GM23248 (cell line): ENCODE measurements at places on chromosomes 1 and 21.

GRCh38 chr1:217240656-217241055 lies 390.2 kb downstream of the GPATCH2 start:
- no peak for DNase-seq

DNA sequence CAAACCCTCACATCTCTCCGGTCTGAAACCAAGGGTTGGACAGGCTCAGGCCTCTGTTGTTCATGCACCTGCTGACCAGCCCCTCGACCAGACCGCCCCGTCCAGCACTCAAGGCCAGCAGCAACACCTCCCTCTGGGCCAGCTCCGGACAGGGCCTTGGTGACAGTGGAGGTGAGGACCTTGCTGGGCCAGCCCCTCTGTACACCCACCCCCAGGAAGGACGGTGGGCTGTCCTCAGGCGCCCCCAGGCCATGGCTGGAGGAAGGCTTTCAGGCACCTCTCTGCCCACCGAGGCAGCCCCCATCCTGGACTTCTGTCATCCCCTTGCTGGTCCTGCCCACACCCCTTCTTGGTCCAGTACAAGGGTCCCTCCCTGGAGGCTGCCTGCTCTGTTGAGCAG lies 48.6 kb downstream of the MEGF6 start:
- no peak for DNase-seq

DNA sequence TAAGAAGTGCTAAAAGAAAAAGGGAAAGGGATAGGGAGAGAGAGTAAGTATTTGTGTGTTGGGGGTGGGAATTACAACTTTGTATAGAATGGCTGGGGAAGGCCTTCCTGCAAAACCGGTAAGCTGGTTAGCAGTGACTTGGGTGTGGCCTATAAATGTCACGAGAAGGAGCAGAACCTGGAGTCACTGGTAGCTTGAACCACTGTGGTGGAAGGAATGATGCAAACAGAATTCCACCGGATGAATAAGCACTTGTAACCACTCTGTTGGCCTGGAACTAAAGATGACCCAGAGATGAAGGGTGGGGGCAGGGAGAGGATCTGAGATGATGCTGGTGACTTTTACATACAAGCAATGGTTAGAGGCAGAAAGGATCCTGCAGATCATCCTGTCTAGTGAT lies 8.9 kb downstream of the XKR8 start:
- peak; percentile 97 for DNase-seq

GRCh38 chr21:35593000-35593502 lies 467.3 kb downstream of the SETD4 start:
- peak; percentile 57 for DNase-seq

GRCh38 chr21:45421071-45421845 lies 16.3 kb downstream of the COL18A1 start:
- no peak for DNase-seq

- no peak for DNase-seq
Measured at GRCh38 chr1:182703539-182703938, 19.2 kb upstream of the RGS8 start.

GRCh38 chr1:234535763-234536515 lies 57.0 kb upstream of the TARBP1 start:
- peak; percentile 68 for DNase-seq

GRCh38 chr21:46062471-46063211 lies 35.3 kb upstream of the COL6A2 start:
- peak; percentile 43 for DNase-seq

DNA sequence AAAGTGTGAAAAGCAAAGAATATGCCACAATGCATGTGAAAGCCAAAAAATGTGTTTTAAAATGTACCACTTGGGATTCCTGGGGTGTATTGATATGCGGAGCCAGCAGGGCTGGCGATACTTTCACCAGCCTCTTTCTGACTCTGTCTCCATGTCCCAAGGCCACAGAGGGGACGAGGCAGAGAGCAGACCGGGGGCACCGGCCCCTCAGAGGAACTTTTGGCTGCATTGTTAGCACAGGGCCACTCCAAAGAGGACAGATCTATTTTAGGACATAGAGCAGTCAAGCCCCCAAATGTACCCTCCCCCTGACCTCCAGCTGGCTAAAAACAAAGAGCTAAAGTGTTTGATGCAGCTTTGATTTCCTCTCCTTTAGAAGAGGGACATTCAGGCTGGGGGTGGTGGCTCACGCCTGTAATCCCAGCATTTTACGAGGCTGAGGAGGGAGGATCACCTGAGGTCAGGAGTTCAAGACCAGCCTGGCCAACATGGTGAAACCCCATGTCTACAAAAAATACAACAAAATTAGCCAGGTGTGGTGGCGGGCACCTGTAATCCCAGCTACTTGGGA lies 25.6 kb upstream of the ZNF436 start:
- DNase-seq, result no peak

- DNase-seq, result no peak
Measured at GRCh38 chr1:107817935-107818334, 147.0 kb downstream of the VAV3 start.

GRCh38 chr1:55480029-55480795 lies 265.0 kb upstream of the USP24 start:
- DNase-seq, result no peak

GRCh38 chr1:45393718-45394302 lies 53.6 kb upstream of the MUTYH start:
- no peak for DNase-seq

DNA sequence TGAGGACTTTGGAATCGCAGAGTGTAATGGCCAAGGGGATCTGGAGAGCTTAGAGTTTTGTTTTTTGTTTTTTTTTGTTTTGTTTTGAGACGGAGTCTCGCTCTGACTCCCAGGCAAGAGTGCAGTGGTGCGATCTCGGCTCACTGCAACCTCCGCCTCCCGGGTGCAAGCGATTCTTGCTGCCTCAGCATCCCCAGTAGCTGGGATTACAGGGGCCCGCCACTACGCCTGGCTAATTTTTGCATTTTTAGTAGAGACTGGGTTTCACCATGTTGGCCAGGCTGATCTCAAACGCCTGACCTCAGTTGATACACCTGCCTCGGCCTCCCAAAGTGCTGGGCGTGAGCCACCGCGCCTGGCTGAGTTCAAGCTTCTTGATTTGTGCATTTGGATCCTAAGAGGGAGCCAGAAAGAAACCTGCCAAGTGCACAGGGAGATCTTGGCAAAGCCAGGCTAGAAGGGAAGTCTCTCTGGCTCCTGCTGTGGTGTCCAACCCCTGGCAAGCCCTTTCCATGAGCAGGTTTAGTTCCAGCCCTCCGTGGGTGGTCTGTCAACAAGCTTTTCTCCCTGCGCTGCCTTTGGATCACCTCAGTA lies 852 bp downstream of the FAAH start:
- DNase-seq, result no peak

DNA sequence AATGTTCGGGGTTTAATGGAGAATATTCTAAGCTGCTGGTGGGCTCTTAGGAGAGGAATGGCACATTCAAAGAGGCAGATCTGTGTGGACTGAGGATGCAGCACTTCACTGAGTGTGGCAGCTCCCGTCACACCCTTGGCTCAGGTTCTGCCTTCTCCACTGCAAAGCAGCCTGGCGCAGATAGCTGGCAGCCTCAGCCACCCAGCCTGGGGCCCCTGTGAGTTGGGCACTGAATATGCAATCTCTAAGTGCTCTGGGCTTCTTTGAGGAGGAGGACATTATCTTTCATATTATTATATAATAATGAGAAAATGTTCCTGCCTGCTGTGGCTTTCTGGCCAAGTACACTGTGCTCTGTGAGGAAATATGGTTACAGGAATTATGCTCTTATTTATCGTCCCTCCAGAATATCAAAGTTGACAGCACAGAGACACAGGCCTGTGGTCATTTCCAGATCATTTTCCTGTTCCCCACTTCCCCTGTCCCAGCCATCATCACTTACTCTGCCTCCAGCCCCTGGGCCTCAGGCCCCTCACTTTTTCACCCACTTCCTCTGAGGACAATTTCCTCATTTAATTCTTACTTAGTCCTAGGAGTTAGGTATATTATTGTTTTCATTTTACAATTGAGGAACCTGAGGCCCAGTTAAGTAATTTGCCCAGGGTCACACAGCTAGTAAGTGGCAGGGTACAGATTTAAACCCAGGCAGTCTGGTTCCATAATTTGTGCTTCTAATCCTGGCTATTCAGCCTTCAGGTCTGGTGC lies 53.6 kb downstream of the MAB21L3 start:
- peak; percentile 27 for DNase-seq

GRCh38 chr1:83619170-83619896 lies 379.6 kb downstream of the TTLL7 start:
- no peak for DNase-seq

GRCh38 chr1:54381524-54381923 lies 24.7 kb downstream of the SSBP3 start:
- no peak for DNase-seq

DNA sequence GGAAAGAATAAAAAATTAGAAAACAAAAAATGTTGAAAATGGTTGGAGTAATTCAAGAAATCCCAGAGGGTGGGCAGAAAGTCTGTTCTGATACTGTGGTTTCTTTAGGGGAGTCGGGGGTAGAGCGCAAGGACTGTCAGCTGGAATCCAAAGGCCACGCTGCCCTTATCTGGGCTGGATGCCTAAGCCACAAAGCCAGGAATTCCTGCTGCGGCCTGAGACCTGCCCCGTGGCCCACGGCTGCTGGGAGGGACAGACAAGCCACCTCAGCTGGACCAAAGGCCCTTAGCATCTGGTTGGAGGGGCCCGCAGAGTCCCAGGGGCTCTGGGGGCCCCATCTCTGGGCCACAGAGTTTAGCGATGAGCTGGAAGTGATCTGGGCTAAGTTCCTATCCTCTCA lies 60.2 kb downstream of the DMRTB1 start:
- DNase-seq, result no peak

- DNase-seq, result peak; percentile 84
Measured at GRCh38 chr1:201648066-201648906, 109.4 kb downstream of the NAV1 start.
